Thymus (tissue), 14 donors: ENCODE measurements at places on chromosomes 3 and 15.

GRCh38 chr3:101500208-101500607, 12.8 kb downstream of the SENP7 start:
- DNase-seq = no peak

- no peak for DNase-seq
Measured at GRCh38 chr3:110343945-110344344, 727.7 kb upstream of the NECTIN3 start.

DNA sequence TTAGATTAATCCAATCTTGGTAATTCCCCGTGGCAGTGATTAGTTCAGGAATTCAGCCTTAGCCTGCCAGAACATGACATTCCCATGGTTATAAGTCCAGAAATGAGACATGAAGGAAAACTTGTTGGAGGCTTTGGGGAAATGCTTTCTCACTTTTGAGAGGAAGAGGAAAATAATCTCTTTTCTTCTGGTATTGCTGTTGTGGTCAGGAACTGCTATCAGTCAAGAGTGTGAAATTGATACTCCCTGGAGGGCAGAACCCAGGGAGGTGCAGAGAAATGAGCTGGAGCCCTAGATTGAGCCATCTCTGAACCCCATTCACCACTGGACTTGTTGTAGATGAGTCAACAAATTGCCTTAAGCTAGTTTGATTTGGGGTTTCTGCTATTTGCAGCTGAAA, 38.6 kb upstream of the APH1B start:
- DNase-seq = no peak

DNA sequence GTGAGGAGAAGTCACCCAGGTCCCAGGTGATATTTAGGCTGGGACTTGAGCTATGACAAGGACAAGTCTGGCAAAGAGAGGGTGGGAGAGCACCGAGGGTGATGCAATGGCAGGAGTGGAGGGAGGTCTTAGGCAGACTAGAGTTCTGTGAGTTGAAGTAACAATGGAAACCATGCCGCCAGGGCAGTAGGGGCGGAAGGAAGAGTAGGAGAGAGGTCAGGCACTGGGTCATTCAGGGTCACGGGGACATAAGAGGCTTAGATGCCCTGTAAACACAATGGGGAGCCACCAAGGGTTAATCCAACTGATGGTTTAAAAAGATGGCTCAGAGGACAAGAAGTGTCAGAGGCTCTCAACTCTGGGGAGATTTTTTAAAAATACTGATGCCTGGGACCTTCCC, 199.7 kb upstream of the LRTM1 start:
- DNase-seq = no peak

DNA sequence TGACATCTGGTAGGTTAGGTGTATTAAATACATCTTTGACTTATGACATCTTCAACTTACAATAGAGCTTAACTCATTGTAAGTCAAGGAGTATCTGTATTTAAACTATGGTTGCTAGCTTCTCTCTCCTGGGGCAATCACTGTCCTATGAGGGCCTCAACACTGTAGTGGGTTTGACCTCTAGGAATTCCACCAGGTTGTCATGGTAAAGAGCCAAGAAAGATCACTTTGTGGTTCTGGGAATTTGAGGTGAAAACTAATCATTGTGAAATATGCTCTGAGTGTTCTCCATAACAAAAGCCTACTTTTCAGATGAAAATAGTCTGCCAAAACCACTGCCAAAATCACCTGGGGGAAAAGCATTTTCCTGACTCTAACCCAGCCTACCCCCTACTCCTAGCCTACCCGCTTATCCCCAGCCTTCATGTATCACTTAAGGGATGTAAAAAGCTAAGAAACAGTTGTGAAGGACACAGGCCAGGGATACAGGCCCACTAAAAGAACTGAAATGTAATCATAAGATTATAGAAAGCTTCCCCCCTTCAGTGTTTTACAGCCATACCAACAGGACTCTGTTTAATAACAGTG, 723.8 kb downstream of the MECOM start:
- DNase-seq = no peak

DNA sequence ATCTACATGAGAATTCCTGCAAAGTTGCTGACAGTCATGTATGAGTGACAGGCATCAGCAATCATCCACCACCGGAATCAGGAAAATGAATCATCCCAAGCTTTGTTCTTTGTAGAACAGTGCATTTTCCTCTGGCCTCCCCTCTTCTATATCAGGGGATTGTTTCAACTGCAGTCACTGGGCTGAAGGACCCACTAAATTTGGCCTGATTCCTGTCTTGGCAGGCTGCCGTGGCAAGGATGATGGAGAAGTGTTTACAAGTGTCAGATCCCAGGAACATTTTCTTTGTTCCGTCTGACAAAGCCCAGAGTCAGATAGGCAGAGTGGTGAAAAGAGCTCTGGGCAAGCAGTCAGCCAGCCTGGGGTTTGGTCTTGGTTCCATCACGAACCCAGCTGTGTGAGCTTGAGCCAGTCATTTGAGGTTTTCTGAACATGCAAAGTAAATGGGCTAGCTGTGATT, 175.1 kb upstream of the TSC22D2 start:
- no peak for DNase-seq

DNA sequence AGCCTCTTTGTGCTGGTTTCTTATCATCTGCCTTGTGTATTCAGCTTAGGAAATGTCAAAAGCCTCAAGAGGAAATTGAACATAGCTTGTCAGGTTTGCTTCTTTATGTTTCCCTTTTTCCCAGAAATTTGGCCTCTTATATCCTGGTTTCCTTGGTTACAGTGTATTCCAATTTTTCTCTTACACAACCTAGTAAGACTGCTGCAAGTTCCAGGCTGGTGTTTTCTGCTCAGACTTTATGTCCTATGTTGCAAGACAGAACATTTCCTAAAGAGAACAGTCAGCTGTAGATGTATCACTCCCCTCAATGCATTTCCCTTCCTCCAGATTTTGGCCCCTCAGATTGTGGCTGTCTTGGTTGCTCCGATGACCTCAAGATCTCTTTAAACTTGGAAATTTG, 102.5 kb downstream of the SH3GL3 start:
- DNase-seq = no peak

DNA sequence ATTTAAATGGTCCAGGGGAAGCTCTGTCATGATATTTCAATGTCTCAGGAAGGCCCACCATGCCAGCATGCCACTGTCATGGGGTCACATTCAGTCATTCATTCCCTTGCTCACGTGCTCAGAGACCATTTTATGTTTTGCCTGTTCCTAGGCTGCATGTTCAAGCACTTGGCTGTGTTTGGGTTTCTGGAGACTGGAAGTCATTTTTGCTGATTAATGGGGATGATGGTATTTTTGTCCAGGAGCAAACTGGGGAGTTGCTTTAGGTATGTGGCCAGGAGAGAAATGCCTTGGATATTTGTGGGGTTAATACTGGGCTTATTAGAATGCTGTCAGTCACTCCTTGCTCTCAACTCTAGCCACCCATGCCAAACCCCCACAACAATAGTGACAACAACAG, 303.5 kb downstream of the PTPRG start:
- no peak for DNase-seq

DNA sequence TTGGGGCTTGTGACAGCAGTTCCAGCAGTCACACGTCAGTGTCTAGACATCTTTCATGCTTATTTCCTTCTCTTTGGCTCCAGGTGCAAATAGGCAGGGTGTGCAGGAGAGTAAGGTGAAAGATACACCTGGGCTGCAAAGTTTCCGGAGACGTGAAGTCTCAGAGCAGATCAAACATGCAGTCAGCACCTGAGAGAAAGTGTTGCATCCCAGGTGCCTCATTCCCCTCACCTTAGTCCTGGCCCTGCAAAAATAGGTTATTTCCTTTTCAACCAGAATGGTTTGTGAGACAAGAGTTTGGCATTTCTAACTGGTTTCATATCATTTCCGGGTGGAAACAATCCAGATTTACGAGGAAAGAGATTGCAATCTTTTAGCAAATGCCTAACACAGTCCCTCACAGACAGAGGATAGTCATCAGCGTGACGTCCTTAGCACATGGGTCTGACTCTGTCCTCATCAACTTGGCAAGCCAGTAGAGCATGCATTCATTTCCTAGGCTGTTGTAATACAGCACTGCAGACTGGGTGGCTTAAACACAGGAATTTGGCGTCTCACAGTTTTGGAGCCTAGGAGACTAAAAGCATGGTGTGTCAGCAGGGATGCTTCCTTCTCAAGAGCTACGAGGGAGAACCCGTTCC, 58.2 kb upstream of the ARRDC4 start:
- DNase-seq = no peak

DNA sequence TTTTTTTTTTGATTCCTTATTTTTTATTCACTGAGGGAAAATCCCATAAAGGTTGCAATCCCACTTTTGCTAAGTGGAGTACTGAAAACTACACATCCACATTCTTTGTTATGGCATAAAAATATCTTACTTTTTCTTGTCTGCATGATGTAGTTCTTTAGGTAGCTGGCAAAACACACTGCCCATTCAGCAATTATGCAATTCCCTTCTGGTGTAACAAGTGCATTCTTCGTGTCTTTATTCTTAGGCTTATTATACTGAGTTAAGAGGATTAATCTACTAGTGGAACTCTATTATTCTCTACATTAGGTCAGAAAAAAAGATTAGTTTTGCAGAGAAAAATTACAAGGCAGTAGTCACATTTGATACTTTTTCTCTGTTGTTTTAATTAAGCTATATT, 403.8 kb upstream of the GBE1 start:
- DNase-seq = no peak

DNA sequence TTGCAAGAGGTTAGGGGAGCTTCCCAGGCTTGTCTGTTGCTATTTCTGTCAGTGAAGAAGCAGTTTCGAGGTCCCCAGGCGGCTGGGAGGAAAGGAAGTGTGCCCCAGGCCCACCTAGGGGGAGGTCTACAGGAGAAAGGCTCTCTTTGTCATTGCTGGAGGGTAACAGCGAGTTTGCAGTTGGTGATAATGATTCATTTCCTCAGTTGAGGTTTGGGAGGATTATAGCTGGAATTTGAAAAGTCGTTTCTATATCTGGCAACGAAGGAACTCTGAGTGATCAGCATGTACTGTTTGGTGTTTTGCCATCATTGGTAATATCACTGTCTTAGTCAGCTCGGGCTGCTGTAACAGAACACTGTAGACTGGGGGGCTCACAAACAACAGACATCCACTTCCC, 65.5 kb upstream of the UBE3A start:
- DNase-seq = no peak
